Panc1 (cell line): ENCODE measurements at places on chromosomes 1 and 21.

GRCh38 chr1:199089393-199090122 lies 450.7 kb downstream of the PTPRC start:
- no peak for DNase-seq

- no peak for DNase-seq
These were observed 76.0 kb upstream of the NEK2 start for GRCh38 chr1:211751438-211751837.

DNA sequence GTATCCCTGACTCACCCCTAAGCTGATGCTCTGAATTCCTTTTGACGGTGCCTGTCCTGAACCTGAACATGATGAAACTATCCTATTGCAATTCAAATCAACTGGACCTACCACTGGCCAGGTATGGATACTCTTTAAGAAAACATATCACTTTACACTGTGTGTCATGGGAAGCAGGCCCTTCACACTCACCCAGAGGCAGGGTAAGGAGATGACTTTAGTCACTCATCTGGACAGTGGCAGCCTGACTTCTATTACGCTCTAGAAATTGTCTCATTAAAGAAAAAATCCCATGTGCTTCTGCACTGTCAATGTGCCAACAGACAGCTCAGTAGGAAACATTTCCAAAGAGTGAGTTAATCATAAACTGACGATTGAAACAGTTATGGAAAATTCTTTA lies 94.3 kb downstream of the VAV3 start:
- no peak for DNase-seq

DNA sequence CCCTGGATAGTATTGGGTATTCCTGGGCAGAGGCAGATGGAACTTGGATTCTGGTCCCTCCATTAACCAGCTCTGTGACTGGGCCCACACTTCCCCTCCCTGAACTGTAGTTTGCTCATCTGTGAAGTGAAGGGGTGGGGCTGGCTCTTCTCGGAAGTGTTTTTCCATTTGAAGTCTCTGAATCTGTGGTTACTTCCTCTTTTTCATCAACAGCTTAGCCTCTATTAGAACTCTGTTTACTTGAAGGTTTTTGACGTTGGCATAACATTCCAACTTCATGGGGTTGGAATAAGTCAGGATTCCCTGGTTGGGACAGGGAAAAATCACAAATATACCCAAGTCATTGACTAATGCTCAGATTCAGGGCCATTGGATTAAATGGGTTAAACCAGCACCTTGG lies 3.6 kb downstream of the KIAA0040 start:
- no peak for DNase-seq

DNA sequence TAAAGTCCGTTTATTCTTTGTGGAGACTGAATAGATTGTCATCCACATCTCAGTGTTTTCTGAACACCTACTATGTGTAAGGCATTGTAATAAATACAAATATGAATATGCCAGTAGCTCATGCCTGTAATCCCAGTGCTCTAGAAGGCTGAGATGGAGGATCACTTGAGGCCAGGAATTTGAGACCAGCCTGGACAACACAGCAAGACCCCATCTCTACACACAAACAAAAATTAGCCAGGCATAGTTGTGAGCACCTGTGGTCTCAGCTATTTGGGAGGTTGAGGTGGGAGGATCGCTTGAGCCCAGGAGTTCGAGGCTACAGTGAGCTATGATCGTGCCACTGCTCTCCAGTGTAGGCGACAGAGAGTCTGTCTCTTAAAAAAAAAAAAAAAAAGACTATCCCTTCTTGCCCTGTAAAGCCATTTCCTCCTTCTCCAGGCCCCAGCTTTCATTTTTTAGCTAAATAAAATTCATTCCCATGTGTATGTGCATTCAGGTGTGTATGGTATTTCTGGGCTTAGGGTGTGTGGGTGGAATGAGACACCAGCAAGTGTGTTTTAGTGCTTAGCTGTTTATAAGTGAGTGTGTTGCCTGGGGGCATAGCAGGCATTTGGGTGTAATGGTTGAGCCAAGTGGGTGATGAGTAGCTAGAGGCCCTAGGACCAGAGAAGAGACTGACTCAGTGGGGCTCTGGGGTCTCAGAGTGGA lies 7.8 kb downstream of the CELSR2 start:
- DNase-seq: no peak

DNA sequence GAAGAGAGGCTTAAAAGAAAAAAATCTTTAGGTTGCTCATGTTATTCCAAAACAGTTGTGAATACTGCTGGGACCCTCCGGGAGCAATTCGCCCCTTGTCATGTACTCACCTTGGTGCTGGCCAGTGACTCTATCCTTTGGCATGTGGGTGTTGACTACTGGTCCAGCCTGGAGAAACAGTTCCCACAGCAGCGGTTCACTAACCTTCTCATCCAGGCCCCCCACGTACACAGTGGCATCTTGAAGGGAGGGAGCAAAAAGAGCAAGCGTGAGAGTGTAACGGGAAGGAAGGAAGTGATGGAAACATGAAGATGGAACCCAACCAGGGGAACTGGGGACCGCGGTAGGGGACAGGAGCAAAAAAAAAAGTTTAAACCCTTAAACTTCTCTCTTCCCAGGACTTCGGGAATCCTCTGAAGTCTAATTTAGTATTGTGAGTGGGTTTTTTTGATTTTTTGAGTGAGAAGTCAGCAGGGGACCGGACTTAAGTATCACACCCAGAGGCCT lies 494 bp downstream of the SF3B4 start:
- DNase-seq: no peak

DNA sequence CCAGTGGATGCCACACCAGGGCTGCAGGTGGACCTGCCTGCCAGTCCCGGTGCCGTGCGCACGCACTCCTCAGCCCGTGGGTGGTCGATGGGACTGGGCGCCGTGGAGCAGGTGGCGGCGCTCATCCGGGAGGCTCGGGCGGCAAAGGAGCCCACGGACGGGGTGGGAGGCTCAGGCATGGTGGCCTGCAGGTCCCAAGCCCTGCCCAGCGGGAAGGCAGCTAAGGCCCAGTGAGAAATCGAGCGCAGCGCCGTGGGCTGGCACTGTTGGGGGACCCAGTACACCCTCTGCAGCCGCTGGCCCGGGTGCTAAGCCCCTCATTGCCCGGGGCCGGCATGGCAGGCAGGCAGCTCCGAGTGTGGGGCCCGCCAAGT lies 1171.8 kb upstream of the B3GALT2 start:
- DNase-seq: no peak

DNA sequence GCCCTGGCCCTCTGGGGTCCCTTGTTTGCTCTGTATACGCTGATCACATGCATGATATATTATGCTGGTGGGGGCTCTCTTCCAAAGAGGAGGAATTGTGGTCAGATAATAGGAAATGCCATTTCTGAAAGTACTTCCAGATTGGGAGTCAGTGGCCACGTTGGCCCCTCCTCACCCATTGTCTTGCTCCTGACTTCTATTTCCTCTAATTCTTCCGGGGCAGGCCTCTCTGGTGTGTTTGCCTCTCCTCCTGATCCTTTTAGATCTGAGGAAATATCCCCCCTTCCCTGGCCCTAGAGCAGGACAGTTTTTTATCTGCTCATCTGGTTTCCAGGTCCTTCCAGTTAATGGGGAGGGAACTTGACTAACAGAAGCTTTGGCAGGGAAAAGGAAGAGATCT lies 2.9 kb downstream of the VANGL2 start:
- no peak for DNase-seq

DNA sequence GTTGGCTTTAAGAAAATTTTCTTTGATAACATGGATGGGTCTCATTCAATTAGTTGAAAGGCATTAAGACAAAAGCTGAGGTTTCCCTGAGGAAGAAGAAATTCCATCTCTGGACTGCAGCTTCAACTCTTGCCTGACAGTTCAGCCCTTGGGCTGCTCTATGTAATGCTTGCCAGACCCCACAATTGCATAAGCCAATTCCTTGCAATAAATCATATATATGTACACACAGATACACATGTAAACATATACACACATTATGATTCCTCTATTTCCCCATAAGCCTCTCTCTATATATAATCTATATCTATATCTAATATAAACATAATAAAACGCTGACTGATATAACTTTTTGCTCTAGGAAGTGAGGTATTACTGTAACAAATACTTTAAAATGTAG lies 301.5 kb upstream of the PRMT6 start:
- no peak for DNase-seq

DNA sequence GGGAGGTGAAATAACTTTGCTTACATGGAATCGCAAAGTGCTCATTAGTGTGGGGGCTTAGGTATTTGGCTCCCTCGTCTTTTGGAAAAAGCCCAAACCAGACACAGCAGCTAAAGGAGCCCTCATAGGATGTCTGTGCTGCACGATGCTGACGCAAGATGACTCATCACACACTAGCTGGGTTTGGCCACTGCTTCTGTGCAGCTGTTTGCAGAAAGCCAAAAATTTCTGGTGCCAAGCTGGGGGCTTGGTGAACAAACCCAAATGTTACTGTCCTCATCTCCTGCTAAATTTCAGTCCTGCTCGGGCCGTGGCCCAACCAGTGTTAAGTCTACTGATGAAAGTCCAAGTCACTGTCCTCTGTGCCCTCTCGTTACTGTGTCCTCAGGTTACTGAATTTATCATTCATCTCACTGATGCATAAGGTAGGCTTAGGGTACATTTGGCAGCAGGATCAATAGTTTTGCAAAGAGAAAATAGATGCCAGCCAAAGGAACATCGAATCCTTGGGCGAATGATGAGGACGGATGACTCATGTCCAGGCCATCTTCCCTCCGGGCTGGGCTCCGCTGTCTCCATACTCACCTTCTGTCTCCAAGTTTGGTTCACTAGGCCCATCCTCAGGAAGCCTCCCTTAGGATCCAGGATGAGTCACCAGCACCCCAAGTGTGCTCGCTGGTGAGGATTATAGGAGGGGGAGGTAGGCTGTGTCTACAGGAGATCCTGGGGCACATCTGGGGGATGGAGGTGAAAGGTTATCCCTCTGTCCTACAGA lies 177.7 kb downstream of the ADSS2 start:
- DNase-seq: no peak

DNA sequence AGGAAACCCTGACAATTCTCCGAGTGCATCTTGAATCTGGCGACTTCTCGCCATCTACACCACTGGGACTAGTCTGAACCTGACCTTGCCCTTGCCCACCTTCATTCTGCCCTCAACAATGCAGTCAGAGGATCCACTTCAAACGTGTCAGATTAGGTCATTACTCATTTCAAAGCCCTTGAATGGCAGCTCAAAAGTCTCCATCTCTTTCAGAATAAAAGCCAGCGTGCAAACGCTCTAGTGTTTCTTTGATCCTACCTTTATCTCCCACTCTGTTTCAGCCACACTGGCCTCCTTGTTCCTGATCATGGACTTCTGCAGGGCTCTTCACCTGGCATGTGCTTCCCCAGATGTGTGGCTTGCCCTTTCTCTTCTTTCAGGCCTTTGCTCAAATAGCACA lies 31.3 kb downstream of the SLC30A1 start:
- no peak for DNase-seq

DNA sequence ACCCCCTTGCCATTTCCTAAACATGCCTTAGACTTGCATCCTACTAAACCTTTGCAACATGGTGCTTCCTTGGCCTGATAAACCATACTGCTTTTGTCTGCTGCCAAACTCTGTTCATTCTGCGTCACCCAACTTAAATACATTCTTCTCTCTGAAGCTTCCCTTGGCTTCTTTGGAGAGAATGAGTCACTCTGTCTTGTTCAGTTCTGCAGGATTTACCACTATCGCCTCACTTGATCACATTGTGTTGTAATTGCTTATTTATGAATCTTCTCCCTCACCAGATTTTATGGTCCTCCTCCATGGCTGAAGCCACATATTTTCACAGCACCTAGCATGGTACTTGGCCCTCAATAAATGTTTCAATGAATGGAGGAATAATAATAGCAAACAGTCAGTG lies 21.7 kb upstream of the TUT4 start:
- DNase-seq: no peak

DNA sequence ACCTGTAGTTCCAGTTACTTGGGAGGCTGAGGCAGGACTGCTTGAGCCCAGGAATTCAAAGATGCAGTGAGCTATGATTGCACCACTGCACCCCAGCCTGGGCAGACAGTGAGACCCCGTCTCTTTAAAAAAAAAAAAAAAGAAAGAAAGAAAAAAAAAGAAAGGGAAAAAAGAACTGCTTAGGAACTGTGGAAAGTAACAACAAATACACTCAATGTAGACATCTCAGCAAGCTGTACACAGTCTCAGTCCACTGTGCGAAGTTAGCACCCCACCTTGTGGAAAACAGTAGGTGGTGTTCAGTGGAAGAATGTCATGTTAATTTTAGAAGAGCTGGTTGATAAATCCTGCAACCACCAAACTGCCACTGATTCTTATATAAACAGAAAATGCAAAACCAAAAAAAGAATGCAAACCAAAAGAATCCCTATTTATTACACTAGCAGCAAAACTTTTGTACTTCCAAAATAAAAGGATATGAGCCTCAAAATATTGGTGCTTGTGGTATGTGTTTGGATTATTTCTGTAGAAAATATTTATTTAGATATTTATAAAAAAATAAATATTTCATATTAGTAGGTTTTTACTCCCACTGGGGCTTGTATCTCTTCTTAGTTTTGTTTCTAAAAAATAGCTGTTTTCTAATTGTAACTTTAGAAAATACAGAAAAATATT lies 31.1 kb downstream of the ALG14 start:
- DNase-seq: peak; percentile 32

DNA sequence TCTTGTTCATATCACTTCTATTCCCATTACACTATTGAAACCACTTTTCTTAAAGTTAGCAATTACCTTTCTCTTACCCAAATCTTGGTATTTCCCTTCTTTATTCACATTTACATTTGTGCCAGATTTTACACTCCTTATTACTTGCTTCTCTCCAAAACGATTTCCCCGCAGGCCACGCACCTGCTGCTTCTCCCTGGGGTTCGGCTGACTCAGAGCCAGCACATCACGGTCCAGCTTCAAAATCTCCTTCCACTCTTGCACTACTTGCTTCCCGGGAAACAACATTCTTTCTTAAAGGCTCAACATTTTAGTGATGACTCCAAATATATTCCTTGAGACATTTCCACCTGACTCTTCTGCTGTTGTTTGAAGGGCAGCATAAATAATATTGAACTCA lies 20.7 kb downstream of the LHX9 start:
- no peak for DNase-seq

DNA sequence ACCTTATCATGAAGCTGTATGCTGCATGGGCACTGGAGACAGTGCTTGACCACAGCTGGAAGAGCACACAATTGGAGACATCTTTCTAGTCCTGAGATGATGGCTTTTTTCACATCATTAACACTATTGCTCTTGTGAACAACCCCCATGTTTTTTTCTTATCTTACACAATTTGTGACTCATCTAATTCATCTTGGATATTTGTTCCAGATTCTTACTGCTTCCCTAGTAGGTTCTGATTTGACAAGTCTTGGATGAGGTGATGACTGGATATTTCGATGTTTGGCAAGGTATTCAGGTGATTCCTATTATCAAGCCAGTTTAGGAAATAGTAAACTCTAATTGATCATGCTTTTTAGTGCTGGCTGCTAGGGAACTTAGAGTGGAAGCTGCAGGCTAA lies 23.7 kb downstream of the HLX start:
- no peak for DNase-seq

- no peak for DNase-seq
These were observed 140.3 kb downstream of the PLXNA2 start for GRCh38 chr1:208103597-208104513.

DNA sequence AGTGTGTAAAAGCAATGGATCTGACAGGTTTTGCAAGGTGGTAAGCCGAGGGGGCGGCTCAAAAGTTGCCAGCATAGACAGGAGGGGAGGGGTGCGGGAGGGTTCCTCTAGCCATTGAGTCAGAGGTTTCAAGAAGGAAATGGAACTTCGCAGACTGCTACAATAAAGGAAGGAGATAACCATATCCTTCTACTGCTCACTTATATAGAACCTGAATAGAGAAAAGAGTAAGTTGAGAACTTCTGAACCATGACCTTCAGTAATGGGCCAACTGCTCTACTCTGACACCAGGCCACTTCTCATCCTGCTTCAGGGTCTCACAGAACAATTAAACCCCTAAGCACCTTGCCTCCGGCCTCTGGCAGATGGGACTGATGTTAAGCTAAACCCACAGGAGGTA lies 26.3 kb upstream of the BCAR3 start:
- no peak for DNase-seq
